ENCODE measurements at places on chromosomes 3 and 15.

GRCh38 chr15:69502470-69503045, 49.9 kb downstream of the RPLP1 start:
- no peak for DNase-seq

GRCh38 chr15:26231096-26231495, 368.0 kb upstream of the ATP10A start:
- DNase-seq, result no peak

GRCh38 chr15:90091156-90091931, 10.9 kb downstream of the IDH2 start:
- no peak for DNase-seq

DNA sequence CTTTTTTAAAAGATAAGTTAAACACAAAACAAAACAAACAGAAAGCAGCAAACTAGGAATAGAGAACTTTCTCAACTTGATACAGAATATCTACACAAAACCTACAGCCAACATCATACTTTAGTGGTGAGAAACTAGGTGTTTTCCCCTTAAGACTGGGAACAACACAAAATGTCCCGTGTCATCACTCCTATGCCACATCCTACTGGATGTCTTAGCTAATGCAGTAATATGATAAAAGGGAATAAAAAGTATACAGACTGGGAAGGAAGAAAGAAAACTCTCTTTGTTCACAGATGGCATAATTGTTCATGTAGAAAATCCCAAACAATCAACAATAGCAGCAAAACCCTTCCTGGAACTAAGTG, 45.9 kb downstream of the TMEM45A start:
- DNase-seq, result no peak

GRCh38 chr15:77514641-77515402, 94.1 kb downstream of the HMG20A start:
- no peak for DNase-seq

GRCh38 chr15:36370051-36370730, 209.2 kb upstream of the CDIN1 start:
- DNase-seq, result no peak

DNA sequence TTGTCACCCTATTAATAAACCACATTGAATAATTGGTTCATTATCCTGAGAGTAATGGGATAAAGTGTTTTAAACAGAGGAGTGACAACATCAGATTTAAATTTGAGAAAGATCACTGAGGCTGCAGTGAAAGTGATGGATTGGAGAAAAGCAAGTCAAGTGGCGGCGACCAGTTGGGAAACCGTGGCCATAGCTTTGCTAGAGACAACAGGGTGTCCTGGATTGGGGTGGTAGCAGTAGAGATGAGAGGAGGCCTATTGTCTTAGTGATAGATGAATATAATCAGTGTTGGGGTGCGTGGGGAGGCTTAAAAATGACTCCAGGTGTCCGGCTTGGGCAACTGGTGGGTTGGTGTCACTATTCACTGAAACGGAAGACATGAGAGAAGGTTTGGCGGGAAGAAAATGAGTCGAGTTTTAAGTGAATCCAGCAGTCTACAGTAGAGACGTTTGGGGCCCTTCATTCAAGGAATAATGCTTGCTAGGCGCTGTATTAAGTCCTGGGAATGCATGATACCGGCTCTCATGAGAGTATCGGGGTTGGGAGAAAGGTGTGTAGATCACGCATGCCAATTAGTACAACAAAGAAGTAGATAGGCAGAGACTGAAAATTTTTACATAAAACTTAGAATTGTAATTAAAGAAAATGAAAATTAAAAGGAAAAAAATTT, 819 bp downstream of the NEK4 start:
- no peak for DNase-seq

GRCh38 chr15:34782901-34783300, 12.4 kb downstream of the ACTC1 start:
- no peak for DNase-seq

GRCh38 chr15:71325481-71325880, 210.2 kb downstream of the THSD4 start:
- DNase-seq, result no peak

- no peak for DNase-seq
Observed at GRCh38 chr3:155196131-155197021, 97.1 kb downstream of the STRIT1 start.

DNA sequence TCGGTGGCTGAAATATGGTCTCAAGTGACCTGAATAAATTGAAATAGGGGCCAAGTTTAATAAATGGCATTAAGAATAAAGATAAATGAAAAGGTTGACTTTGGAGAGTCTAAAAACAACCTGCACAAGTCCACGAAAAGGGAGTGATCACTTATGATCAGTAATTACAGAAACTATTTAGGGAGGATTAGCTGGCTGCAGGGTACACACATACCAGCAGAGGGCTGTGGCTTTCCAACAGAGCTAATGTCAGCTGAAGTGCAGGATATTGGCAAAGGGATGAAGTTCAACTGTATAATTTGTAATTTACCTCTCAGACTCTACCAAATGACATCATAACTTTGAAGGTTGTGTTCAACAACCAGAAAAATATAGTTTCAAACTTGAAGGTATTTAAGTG, 86.8 kb downstream of the SYNPR start:
- DNase-seq, result no peak

GRCh38 chr3:69128509-69128908, 6.1 kb upstream of the LMOD3 start:
- DNase-seq, result no peak

DNA sequence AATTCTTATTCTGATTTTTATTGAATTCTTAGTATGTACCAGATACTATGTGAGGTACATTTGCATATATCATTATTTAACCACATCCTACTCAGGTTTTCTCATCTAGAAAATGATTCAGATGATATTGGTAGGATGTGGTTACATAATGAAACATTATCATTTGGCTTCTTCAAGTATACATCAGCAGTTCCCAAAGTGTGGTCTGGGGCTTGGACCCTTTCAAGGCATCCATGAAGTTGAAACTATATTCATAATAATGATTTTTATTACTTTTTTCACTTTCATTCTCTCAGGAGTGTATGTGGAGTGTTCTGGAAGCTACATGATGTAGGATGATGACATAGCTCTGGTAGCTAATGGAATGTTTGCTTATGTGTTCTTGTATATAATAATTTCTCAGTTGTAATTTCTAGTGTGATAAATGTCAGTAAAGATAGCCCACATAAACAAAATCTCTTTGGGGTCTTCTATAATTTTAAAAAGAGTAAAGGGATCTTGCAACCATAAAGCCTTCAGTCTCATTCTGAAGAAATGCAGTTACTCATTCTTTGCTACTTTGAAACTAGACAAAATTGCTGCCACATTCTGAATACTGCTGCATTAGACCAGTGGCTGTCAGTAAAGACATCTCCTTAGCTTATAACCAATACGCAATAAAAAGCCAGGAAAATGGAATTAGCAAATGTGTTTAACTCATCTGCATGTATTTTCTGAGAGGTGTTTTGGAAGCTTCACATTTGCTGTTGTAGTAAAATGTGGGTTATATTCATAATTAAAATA, 95.8 kb downstream of the PPARG start:
- DNase-seq, result no peak
